ENCODE measurements at places on chromosomes 1 and 21.

DNA sequence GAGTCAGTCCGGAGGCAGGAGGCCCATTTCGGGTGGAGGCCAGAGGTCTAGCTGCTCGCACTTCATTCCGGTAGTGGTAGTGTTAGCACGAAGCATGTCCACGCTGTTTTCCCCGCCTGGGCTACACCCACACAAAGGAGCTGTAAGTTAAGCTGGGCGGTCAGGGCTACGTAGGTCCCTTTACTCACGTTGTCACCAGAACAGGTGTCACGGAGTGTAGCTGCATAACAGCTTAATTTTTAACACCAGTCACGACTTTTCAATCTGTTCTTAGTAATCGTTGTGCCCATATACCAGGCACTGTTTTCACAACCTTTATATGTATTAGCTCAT lies 15.6 kb downstream of the HLX start:
- no peak for DNase-seq

GRCh38 chr21:28283641-28284490 lies 708.8 kb downstream of the LTN1 start:
- DNase-seq: no peak

DNA sequence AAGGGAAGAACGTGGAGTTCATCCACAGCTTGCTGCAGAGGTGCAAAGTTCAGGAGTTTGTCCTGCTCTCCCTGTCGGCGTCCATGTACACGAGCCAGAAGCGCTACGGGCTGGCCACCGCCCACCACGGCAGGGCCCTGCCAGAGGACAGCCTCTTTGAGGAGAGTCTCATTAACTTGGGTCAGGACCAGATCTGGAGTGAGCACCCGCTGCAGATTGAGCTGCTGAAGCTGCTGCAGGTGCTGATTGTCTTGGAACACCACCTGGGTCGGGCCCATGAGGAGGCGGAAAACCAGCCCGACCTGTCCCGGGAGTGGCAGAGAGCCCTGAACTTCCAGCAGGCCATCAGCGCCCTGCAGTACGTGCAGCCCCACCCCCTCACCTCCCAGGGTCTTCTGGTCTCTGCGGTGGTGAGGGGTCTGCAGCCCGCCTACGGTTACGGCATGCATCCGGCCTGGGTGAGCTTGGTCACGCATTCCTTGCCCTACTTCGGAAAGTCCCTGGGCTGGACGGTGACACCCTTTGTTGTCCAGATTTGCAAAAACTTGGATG lies 73.8 kb upstream of the MORC3 start:
- no peak for DNase-seq

- DNase-seq: no peak
Measured at GRCh38 chr21:34560609-34561008, 48.6 kb upstream of the KCNE1 start.

GRCh38 chr21:41958886-41959563 lies 5.2 kb upstream of the C2CD2 start:
- no peak for DNase-seq

GRCh38 chr1:111723091-111723806 lies 15.9 kb downstream of the INKA2 start:
- DNase-seq: no peak

- DNase-seq: no peak
Measured at GRCh38 chr1:213829780-213830179, 158.0 kb upstream of the PROX1 start.

DNA sequence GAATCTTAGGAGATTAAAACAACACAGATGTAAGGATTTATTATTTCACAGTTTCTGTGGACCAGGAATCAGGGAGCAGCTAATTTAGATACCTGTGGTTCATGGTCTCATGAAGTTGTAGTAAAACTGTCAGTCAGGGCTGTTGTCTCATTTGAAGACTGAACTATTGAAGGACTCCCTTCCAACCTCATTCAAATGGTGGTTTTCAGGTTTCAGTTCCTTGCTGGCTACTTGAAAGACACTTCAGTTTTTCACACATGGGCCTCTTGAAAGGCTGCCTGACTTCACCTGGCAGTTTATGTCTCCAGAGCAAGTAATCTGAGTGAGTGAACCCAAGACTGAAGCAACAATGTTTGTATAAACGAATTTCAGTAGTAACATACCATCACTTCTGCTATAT lies 915.9 kb downstream of the PLA2G4A start:
- no peak for DNase-seq

- DNase-seq: no peak
Measured at GRCh38 chr1:1839311-1839965, 51.4 kb downstream of the GNB1 start.

All from activated CD8-positive, alpha-beta memory T cell treated with anti-CD3 and anti-CD28 coated beads for 48 hours (primary cell).